ENCODE measurements at places on chromosomes 11 and 22.

DNA sequence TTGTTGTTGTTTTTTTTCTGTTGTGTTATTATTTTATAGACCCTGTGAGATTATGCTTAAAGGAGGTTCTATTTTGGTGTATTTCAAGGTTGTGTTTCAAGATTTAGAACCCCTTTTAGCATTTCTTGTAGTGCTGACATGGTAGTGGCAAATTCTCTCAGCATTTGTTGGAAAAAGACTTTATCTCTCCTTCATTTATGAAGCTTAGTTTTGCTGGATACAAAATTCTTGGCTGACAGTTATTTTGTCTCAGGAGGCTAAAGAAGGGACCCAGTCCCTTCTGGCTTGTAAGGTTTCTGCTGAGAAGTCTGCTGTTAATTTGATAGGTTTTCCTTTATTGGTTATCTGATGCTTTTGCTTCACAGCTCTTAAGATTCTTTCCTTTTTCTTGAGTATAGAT is 40.7 kb upstream of the ARHGAP20 start:
- no peak for DNase-seq

DNA sequence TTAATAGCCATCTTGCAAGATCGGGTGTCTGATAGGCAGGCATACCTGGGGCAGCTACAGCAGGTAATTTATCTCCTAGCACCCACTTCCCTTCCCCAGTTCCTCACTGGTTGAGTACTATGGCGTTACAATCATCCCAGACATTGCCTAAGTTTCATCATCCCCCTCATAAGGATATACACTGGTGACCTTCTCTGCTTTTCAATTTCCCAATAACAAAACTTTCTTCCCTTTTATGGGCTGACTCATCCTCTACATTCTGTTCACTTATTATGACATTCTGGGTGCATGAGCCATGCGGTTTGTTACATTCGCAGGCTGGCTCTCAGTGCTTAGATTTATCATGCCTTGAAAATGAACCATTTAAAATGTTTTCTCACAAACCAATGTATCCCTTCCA is 5.0 kb upstream of the MRPL11 start:
- DNase-seq: no peak

DNA sequence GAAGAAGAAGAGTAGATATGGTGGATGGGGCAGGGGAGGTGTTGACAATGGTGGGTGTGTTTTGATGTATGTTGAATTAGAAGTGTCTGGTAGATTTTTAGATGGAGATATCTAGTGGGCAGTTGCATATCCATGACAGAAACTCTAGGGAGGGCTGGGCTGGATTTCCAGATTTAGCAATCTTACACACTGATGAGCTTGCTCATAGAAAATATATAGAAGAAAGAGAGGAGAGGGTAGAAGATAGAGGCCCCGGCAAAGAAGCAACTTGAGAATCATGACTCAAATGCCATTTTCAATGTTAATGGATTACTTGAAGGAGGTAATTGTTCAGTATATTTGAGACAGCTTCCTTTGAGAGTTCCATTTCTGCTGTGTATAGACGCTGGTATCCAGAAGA is 8.2 kb downstream of the REXO2 start:
- DNase-seq: no peak

GRCh38 chr11:1349327-1350041 is 40.1 kb upstream of the TOLLIP start:
- no peak for DNase-seq

GRCh38 chr11:85805387-85805786 is 5.6 kb downstream of the SYTL2 start:
- DNase-seq: no peak

GRCh38 chr22:41768430-41768829 is 32.0 kb upstream of the CCDC134 start:
- no peak for DNase-seq

- DNase-seq: no peak
These were observed 269.6 kb downstream of the MN1 start for GRCh38 chr22:27531782-27532530.

DNA sequence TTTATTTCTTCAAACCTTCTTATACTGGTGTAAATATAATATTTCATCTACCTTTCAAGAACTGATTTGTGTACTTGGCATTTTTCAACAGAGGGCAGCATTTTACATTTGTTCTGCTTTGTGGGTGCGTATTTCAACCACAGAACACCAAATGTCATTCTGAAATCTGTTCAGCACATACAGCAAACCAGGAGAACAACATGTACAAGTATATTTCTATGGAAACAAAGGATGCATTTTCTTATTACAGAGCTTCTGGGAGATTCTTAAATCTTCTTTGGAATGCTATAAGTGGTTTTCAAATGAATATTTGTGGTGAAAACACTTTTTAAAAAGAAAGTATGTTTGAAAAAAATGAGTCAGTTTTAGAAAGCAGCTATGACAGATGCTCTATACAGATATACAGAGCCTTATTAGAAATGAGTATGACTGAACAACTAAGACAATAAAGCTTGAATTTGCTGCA is 946.0 kb downstream of the FAM181B start:
- no peak for DNase-seq

DNA sequence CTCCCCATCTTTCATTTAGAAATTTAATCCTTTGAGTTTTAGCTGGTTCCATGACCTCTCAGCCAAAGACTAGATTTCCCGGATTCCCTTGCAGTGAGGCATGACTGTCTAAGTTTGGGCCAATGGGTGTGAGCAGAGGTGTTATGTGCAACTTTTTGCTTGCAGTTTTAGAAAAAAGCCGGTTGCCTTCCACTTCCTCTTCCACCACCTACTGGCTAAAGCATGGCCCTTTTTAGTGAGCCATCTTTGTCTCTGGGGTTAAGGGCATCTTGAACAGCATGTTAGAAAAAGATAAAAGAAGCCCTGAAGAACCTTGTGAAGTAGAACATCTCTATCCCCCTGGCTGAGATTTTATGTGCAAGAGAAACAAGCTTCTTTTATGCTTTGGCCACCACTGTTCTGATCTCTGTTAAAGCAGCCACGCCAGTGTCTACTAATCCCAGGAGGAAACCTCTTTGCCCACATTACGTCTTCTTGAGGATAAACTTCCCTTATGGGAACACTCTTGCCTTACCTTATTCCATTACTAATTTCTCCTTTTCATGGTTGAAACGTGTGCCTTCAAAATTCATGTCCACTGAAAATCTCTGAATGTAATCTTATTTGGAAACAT is 279.9 kb downstream of the TENM4 start:
- no peak for DNase-seq

- no peak for DNase-seq
These were observed 409.8 kb downstream of the LARGE1 start for GRCh38 chr22:33510429-33510904.

DNA sequence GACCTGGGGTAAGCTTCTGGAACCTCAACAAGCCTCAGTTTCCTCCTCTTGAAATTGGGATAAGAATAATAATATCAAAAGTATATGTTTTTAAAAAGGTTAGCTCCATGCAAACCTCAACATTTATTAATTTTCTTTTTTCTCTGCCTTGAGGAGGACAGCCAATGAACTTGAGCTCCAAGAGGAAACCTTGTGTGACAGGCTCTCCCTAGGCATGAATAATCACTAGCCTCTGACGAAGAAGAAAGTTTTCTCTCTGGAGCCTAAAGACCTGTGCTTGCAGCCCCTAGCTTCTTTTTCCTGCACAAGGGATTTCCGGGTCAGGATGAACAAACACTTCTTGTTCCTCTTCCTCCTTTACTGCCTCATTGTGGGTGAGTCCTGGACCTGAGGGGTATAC is at the start of gene PATE3:
TSS of gene PATE3 (plus strand) at position 301 of the 400 bp plus-strand sequence. CDS start at position 326, 25 bp downstream.
- DNase-seq: no peak

DNA sequence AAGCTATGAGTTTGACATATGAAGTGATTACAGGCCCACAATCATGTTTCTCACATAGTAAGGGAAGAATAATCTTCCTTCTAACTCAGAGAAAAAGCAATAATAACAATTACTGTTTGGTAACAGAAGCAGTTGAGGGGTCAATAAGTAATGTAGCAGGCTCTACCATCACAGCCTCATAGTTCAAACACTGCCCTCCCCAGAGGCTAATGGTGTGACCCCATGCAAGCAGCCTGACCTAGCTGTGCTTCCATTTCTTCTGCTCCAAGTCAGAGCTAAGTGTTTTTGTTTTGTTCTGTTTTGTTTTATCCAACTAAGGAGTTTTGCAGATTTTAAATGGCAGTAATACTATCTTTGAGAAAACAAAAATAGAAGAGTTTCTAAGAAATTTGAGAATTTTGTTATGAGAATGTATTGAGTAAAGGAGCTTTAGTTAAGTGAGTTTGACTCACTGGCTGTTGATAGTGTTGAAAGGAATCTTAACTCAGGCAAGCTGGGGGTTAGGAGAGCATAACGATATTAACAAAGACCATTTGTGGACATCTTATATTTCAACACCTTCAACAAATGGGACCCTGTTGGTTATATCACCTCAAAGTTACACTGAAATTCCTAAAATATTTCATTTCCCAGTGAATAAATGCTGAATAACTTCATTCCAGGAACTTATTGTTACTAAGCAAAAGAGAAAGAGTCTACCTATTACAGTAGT is 48.5 kb downstream of the GUCY1A2 start:
- DNase-seq: no peak

DNA sequence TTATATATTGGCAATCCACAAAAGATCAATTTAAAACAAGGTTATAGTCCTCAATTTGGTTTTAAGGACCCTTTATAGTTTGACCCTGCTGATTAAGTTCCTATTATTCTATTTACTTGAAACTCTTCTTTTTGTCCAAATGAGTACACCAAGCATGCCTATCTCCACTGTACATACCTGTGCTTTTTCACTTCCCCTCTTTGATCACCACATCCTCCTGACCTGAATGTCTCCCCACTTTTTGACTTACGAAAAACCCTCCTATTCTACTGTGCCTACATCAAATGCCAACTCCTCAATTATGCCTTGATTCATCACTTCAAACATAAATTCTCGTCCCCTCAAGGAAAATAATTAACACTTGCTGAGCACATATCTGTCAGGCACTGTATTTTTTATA is 113.5 kb downstream of the SOX6 start:
- DNase-seq: no peak

DNA sequence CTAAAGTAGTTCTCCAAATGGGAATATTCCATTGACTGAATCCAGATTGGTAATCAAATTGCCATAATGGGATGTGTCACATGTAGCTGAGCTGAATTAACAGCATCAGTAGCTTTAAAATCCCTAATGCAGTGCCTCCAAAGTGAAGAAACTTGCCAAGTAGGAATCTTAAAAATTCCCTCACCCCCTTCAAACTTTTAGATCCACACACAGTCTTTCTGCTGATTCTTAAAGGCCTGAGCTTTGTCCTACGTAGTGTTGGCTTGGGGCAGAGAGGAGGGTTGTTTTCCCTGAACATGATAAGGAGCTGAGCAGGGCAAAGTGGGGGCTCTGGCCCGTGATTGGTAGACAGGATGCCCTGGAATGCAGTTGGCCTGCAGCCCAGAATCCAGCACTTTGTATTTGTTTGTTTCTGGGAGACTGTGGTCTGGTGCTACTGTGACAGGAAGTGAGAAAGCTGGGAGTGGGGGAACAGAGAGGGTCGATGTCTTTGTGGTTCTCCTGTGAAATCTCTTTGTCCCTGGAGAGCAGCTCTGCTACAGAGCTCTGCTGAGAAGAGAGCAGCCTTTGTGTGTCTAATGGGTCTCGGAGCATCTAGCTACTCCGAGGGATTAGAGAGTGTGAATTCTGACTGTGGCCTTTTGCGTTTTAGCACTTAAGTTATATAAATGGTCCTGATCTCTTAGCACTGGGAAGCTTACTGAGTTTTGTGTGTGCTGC is 16.9 kb downstream of the CTNND1 start:
- DNase-seq: peak; percentile 90

GRCh38 chr22:26023104-26023775 is 146.0 kb upstream of the SEZ6L start:
- DNase-seq: no peak

GRCh38 chr11:100760744-100761143 is 73.7 kb downstream of the ARHGAP42 start:
- no peak for DNase-seq

- DNase-seq: no peak
These were observed 918 bp upstream of the CAPN5 start for GRCh38 chr11:77065878-77066228.

DNA sequence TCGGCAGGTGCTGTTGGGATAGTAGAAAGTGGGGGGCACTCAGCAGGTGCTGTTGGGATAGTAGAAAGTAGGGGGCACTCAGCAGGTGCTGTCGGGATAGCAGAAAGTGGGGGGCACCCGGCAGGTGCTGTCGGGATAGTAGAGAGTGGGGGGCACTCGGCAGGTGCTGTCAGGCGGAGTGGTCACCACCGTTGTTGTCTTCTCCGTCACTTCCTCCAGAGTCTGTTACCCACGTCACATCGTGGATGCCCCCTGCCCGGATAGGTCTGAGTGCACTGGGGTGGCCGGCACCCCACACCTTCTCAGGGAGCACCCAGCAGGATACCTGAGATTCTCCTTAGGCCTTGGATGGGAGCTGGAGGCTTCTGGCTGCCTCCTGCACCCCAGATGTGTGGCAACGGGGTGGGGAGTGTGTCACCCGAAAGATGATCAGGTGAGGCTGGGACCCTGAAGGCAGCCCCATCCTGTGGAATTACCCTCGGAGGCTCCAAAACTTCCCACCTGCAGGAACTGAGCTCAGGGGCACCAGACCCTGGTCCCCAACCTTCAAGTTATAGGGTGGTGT is 24.1 kb upstream of the KRTAP5-7 start:
- no peak for DNase-seq

- DNase-seq: no peak
These were observed 163.1 kb downstream of the PKNOX2 start for GRCh38 chr11:125327518-125328224.

DNA sequence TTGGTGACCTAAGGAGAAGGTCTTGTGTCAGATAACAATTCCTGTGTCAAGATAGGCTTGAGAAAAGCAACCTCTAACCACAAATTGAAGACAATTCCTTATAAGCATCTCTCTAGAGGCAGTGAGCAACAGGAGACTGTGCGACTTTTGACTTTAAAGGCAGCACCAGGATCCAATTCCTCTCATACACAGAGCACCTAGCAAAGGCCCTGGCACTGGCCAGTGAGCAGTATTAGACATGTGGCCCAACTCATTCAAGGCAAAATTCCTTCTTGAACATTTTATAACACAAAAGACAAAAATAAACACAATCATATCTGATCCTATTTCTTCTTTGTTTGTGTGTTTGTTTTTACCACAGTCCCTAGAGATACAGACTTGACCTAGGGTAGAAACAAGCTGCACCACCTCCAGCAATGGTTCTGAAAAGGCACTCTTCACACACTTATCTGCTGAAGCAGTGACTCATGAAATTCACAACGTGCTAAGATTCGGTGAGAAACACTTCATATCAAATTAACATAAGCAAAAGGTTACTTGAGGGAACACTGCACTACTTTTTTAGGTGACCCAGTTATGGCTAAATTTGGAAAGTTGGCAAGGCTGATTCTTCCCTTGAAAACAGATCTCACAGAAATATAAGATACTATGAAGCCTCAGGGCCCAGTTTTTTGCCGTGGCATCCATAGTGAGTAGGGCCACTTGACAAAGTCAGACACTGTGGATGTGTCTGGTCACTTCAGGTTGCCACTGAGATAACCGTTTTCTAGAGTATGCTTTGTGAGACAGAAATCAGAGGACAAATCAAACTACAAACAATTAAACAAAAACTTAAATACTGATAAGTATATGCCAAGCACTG is 1018.9 kb downstream of the DLG2 start:
- no peak for DNase-seq

Data from pancreas (tissue), 10 donors.